Stimulated activated CD8-positive, alpha-beta memory T cell treated with anti-CD3 and anti-CD28 coated beads, Interleukin-2, amount 100 ng/mL, for 48 hours (primary cell): ENCODE measurements at places on chromosomes 2 and 18.
A peak's percentile ranks its signal among the peaks of the same experiment; 100 is the strongest.

DNA sequence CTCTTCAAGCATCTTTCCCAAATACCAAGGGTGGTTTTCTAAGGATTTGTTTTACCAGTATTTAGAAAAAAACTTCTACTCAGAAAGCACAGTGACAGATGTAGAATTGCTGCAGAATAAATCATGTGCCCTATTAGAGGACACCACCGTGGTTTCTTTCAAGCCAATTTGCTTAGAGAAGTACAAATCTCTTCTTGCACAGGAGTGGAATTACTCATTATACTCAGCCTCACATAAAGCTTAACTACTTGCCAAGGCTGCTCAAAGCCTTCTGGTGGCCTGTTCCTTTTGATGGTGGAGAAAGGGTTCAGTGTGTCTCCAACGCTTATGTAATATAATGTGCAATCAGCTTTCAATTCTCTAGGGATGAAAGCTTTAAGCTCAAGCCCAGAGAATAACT lies 66.5 kb upstream of the CTNNA2 start:
- no peak for DNase-seq

DNA sequence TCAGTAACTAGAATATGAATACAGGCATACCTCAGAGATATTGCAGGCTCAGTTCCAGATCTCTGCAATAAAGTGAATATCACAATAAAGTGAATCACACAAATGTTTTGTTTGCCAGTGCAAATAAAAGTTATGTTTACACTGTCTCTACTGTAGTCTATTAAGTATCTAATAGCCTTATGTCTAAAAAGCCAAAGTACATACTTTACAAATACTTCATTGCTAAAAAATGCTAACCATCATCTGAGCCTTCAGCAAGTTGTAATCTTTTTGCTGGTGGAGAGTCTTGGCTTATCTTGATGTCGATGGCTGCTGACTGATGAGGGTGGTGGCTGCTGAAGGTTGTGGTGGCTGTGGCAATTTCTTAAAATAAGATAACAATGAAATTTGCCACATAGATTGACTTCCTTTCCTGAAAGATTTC lies 159.4 kb downstream of the MYO1B start:
- no peak for DNase-seq

GRCh38 chr2:62216616-62217015 lies 20.7 kb downstream of the B3GNT2 start:
- DNase-seq: no peak

- DNase-seq: no peak
These were observed 104.9 kb upstream of the LYPD6 start for GRCh38 chr2:149225446-149225845.

DNA sequence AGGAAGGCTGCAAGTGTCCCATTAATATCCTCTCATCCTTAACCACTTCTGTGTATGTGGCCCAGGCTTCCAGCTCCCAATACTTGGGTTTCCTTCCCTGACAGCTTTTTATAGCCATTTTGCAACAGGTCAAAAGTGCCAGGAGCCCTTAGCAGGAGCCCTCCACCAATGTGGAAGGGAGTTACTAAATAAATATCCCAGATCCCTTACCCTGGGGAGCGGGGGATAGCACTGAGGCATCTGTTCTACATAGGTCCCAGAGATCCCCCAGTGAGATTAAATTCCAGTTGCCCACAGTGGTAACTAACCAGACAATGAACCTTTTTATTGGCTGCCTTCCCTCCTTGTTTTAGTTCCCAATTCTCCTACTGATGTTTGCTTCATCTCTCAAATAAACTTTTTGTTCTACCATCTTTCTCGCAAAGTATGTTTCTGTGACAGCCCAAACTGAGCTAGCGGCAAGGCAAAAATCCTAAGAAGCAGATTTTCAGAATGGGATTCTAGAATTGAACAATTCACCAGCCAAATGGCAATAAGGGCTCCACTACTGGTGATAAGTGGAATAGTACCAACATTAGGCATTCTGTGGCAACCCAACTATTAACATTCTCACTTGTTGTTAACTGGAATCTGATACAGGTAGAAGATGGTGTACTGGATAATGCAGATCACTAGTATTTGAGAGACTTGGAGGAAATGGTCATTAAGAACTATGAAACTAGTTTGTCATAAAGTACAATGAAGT lies 83.9 kb upstream of the MAPRE2 start:
- DNase-seq: no peak

DNA sequence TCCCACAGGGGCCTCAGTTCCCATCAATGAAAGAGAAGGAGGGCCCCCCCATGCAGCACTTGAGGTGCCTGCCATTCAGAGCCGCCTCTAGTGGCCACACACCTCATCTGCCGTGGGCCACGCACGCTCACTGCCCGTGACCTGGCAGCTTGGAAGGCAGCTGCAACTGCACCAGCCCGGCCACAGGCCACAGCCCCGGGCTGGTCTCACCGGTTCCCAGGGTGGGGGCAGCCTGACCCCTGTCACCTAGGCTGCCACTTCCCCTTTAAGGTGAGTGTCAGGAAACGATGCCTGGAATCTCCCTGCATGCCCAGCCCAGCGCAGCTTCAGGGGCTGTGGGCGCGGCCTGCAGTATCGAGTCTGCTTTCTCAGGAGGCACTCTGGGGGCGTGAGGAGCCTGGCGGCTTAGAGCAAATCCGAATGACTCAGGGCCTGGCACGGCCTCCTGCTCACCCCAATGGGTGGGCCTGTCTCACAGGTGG lies 2.6 kb downstream of the MAB21L4 start:
- DNase-seq: peak; percentile 75

DNA sequence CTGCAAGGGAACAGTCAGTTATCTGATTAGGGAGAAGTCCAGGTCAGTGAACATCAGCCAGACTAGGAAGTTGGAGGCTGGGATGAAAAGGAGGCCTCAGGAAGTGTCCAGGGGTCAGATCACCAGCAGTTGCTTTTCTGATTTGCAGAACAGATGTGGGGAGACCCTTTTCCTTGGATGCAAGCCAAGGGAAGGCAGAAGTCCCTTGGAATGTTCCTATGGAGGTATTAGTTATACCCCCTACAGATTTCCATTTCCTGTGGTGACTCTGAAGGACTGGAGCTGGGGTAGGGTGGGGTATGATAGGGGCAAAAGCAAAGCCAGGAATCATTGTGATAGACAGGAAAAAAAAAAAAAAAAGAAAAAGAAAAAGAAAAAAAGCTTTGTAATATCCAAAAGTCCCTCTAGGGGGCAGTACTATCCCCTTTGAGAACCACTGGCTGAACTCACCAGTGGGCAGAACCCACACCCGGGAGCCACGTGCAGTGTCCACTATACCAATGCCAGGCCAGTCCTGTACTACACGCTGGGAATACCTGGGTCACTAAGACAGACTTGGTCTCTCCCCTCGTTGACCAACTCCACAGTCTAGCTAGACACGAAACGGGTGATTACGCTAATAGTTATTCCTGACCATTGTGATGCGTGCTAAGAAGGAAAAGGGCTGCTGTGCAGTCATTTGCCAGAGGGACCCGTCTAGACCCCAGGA lies 7.4 kb downstream of the DYSF start:
- DNase-seq: no peak
